EH (cell line): ENCODE measurements at places on chromosomes 6 and 20.

- DNase-seq: peak; percentile 67
These were observed 264.3 kb upstream of the PLN start for GRCh38 chr6:118283766-118284165.

DNA sequence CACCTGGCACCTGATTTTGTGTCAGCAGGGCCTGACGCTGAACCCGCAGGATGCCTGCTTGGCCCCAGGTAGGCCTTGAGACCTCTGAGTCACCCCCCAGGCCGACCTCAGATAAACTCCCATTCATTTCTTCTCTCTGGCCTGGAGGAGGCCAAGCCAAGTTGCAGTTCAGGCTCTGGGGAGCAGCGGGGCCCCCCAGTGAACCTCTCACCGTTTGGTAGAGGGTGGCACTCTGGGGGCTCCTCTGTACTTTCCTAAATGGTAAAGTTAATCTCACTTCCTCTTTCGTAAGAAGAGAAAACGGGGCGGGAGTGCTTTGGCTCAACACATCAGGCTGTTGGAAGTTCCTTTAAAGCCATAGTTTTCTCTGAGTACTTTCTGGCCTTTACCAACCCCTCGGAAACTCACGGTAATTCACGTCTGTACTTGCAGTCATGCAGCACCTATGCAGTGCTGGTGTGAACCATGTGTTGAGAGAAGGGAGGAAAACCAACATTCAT, 2.8 kb downstream of the SIRPA start:
- DNase-seq: no peak

- no peak for DNase-seq
These were observed 117.4 kb downstream of the TTLL2 start for GRCh38 chr6:167442245-167442644.

GRCh38 chr20:45070932-45071632, 29.8 kb downstream of the KCNS1 start:
- peak; percentile 32 for DNase-seq

- no peak for DNase-seq
These were observed 6.5 kb downstream of the BMP5 start for GRCh38 chr6:55868771-55869479.

- no peak for DNase-seq
These were observed 95.9 kb upstream of the PLEKHG1 start for GRCh38 chr6:150503586-150504339.
